Thyroid gland (tissue), 4 donors: ENCODE measurements at places on chromosomes 6 and 20.
A peak's percentile ranks its signal among the peaks of the same experiment; 100 is the strongest.

DNA sequence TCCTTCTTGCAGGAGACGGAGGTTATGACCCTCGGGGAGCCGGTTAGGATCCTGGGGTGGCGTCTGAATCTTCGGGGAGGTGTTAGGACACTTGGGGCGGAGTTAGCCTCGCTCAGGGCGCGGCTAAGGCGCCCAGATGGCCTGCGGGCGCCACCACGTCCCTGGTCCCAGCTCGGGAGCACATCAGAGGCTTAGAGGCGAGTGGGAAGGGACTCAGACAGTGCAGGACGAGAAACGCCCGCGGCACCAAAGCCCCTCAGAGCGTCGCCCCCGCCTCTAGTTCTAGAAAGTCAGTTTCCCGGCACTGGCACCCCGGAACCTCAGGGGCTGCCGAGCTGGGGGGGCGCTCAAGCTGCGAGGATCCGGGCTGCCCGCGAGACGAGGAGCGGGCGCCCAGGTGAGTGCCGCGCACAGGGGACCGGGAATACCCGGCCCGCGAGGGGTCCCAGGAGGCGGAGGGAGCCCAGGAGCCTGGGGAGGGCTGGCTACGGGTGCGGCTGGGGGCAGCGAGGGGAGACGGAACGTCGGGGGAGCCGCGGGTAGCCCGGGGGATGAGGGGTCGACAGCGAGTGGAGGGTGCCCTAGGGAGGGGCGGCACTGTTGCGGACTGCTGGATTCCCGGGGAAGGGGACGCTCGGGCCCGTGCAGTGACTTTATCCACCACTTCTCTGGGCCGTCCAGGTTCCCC is at the start of gene HCK:
TSS of gene HCK (plus strand) at position 153 of the 688 bp plus-strand sequence.
- no peak for DNase-seq

GRCh38 chr6:3336859-3337515 is 78.2 kb downstream of the PSMG4 start:
- DNase-seq: no peak

- no peak for DNase-seq
Observed at GRCh38 chr6:126805861-126806260, 312.6 kb upstream of the RSPO3 start.

- DNase-seq: peak; percentile 62
Observed at GRCh38 chr20:57438552-57438951, 47.4 kb downstream of the RBM38 start.

- no peak for DNase-seq
Observed at GRCh38 chr20:16066571-16066970, 506.7 kb downstream of the KIF16B start.

GRCh38 chr6:111200350-111201243 is 113.3 kb downstream of the SLC16A10 start:
- no peak for DNase-seq

- no peak for DNase-seq
Observed at GRCh38 chr20:51193066-51193772, 170.3 kb upstream of the KCNG1 start.
